Fibroblast of skin of right quadriceps (primary cell): ENCODE measurements at places on chromosomes 12 and 14.

DNA sequence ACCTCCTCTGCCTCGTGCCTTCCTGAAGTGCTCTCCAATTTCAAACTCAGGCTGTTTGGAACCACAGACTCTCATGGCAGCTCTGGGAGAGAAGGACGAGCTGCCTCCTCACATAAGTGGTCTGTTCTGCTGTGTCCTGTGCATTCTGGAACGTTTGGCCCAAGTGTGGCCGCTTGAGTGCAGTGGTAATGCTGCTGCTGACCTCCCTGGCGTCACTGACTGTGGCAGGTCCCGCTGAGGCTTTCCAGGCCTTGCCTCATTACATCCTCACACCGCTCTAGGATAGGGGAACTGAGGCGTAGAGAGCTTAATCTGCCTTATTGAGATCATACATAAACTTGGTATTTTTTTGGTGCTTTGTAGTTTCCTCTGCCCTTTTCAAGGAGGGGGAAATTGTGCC lies 14.2 kb downstream of the CCDC92 start:
- DNase-seq = no peak

DNA sequence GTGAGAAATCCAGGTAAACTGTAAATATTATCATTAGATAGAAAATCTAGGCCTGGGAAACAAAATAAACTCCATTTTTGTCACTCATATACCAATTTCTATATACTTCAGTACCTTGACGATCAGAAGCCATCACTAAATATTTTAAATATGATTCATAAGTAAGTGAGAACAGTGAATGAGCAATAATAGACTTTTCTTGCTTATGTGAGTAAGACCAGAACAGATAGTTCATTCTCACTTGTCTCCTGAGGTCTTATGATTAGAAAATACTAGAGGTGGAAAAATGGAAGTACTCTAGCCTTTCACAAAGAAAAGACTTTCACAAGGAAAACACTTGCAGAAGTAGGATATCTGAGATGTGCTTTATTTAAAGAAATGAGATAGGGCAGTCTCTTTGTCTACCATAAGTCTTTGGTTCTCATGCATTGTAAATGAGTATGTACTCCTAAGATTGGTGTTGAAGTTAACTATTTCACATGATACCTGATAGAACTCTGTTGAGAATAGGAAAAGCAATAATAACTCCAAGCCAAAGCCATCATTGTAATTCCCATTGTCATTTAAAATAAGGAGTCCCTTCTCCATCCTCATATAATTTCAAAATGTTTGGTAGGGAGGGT lies 10.1 kb upstream of the SMCO3 start:
- no peak for DNase-seq

- DNase-seq = no peak
These were observed 335.6 kb upstream of the NOVA1 start for GRCh38 chr14:26933431-26933830.

- no peak for DNase-seq
These were observed 27.0 kb downstream of the IL26 start for GRCh38 chr12:68198507-68199086.

DNA sequence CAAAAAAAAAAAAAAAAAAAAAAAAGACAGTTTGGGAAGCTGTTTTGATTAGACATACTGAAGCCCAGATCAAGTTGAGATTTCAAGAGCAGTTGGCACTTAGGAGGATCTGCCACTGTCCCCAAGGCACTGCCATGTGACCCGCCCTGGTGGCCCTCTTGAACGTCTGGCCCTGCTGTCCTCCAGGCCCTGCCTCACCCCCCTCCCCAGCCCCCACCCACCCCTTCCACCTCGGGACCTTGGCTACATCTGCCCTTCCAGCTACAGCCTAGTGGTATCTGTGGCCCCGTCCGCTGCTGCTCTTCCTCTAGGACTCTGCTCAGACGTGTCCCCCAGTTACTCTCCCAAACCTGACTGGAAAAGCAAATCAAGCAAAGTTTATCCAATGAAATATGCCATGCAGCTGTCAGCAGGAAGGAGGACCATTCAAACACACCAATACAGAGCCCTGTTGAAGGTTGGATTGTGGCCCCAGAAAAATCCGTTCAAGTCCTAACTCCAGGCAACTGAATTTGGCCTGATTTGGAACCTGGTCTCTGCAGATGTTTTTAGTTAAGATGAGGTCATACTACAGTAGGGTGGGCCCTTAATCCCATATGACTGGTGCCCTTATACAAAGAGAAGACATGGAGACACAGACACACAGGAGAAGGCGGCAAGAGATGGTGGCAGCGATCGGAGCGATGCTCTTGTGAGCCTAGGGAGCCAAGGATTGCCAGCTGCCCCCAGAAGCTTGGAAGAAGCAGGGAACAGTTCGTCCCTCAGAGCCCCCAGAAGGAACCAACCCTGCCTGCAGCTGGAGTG lies 17.7 kb downstream of the SLC25A29 start:
- peak; percentile 21 for DNase-seq

DNA sequence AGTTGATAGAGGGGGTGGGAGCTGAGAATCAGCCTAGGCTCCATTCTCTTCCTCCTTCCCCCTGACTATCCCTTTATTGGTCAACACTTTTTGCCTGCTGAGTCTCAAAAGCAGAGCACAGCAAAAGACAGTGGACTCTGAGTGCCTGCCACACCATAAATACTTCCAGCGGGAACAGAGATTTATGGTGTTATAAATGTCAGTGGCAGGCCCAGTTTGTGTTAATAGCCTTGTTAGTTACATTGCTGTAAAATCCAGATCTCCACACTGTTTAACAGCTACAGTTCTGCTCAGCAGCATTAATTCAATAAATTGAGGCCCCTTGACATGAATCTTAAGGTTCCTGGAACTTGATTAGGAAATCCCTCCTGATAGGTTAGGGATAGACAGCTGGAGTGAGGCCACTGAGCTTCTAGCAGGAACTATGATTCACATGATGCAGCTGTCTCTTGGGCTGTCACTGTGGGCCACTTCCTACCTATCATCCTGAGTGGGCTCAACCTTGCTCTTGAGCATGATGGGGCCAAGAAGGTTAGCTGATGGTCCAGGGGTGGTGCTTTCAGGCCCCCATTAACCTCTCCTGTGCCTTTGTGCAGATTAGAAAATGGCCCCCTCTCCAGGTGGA lies 295.2 kb upstream of the SRRM4 start:
- DNase-seq = no peak

DNA sequence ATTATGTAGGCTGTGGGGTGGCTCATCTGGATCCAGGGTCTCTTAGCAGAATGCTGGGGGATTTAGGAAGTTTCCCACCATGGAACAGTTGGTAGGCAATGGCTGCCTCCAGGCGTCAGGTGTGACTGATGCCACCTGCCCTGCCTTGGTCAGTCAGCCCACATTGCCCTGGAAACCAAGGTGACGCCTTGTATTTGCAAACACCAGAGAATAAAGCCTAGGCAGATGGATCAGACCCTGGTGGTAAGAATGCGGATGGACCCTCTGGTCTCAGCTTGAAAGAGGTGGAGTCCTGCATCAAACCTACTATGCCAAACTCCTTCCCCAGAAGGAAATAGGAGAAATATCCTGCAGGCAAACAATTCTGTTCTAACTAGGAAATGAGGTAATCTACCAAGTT lies 38.2 kb downstream of the NCKAP5L start:
- DNase-seq = no peak

DNA sequence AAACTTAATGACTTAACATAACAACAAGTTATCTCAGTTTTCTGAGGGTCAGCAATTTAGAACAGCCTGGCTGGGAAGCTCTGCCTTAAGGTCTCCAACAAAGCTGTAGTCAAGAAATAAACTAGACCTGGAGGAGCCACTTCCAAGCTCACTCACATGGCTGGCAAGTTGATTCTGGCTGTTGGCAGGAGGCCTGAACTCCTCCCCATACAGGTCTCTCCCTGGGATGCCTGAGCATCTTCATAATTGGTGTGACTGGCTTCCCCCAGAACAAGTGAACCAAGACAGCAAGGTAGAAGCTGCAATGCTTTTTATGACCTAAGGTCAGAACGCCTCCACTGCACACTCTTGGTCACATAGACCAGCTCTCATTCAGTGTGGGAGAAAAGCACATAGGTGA lies 128.3 kb downstream of the SAMD4A start:
- no peak for DNase-seq

GRCh38 chr12:55718015-55718414 lies 2.2 kb downstream of the BLOC1S1 start:
- no peak for DNase-seq

- no peak for DNase-seq
These were observed 23.1 kb upstream of the PMCH start for GRCh38 chr12:102220736-102221135.

GRCh38 chr12:84305144-84305543 lies 607.5 kb downstream of the SLC6A15 start:
- no peak for DNase-seq
